NCI-H1930 (cell line): ENCODE measurements at places on chromosomes 2 and 18.

DNA sequence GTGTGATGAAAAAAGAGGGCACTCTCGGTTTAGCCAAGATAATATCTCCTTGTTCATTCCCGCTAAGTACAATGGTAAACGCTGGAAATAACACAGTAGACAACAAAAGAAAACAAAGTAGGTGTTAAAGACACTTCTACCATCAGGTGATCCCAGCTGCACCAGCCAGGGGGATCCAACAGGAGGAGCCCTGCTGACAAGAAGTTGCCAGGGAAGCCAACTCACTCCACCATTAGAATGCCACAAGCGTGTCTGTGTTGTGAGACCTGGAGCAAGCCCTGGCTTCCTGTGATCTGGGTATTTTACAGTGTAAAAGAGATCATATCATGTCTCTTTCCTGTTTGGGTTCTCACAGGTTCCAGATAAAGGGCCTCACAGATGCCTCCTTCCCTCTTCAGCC is 117.0 kb downstream of the GRB14 start:
- no peak for DNase-seq

DNA sequence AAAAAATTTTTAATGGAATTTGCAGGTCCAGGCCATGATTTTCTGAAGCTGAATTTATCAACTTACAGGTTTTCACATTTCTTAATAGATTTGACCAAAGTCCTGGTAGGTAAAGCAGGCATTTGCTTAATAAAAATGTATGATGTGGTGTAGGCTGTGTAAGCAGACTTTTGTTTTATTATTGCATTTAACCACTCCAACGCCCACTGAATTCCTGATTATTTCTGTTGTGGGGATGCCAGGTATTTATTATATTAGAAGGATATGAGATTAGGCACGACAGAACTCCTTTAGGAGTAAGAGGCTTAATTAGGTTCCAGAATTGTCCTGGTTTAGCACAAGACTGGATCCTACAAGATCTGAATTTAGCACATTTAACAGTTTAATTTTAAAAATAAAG is 111.1 kb downstream of the ADCYAP1 start:
- no peak for DNase-seq

GRCh38 chr18:29188760-29189159 is 1011.8 kb upstream of the CDH2 start:
- DNase-seq: no peak

GRCh38 chr2:204645018-204645773 is 99.9 kb downstream of the PARD3B start:
- DNase-seq: no peak

DNA sequence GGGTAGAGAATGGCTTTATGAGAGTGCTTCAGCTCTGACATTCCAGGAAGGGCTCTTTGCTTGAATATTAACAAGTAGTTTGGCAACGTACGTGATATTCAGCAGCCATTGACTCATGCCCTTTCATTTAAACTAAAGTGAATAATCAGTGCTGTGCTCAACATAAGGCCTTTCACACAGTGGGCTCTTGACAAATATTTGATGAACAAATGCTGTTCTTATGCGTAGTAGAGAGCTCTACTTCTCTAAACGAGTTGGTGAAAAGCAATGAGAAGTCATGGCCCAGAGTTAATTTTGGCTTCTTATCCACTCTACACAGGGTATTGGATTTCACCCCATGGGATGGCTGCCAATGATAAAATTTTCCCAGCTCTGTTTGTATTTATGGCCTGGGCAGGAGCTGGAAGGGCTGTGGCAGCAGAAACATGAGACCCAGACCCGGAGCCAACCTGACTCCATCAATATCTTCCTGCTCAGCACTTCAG is 338.9 kb downstream of the CCDC85A start:
- DNase-seq: no peak

DNA sequence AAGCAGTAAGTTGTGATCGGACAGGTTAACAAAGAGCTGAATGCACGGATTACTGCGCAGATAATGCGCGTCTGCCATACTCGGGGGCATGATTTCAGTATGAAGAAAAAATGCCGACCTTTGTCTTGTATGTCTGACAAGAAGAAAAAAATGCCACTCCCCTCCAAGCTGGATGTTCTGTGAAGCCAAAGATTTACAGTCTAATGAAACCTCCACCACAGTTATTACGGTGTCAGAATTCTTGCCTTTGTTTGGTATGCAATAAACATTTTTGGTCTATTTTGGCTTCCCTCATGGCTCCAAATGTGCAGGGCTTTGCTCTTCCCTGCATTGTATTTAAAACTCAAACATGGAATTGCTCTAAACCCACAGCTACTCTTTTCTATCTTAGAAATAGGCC is 72.2 kb upstream of the THUMPD2 start:
- DNase-seq: no peak

DNA sequence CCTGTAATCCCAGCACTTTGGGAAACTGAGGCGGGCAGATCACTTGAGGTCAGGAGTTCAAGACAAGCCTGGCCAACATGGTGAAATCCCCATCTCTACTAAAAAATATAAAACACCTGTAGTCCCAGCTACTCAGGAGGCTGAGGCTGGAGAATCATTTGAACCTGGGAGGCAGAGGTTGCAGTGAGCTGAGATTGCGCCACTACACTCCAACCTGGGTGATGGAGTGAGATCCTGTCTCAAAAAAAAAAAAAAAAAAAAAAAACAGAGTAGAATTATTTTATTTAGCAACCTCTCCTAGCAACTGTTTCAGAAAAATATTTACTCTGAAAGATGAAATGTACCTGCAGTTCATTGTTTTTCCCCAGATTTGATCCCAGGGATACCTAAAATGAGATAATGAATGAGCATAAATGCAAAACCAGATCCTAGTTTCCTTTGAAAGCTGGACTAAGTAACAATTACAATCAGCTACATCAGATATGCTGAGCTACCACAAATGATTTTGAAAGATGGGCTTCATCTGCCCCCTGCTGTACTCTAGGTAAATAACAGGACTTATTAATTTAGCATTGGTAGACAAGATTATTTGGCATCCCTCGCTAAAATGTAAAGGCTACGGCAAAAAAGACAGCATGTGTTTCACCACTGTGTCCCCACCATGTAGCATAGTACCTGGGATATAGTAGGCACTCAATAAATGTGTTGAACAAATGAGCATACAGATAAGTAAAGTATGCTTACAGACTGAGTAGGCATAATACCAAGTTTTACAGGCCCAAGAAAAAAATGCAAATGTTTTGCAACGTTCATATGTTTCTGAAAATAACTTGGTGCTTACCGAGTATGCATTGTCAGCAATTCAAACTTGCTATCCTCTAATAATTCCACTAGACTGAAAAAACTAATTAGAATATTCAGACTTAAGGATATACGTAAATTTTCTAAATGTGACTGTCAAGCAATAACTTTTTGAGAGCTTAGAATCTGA is 102.5 kb downstream of the ATL2 start:
- no peak for DNase-seq

DNA sequence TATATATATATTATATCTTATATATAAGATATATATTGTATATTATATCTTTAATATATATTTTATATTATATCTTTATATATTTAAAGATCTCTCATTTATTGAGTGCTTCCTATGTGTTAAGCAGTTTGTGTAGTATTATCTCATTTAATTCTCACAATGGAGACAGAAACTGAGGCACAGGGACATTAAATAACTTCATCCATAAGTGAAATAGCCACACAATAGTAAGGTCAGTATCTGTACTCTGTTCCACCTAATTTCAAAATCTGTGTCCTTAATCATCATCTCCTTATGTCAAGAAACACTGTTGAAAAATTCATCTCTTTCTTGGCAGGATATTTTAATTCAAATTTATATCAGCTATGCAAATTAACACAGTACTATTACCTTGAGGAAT is 52.8 kb upstream of the CD302 start:
- DNase-seq: no peak

DNA sequence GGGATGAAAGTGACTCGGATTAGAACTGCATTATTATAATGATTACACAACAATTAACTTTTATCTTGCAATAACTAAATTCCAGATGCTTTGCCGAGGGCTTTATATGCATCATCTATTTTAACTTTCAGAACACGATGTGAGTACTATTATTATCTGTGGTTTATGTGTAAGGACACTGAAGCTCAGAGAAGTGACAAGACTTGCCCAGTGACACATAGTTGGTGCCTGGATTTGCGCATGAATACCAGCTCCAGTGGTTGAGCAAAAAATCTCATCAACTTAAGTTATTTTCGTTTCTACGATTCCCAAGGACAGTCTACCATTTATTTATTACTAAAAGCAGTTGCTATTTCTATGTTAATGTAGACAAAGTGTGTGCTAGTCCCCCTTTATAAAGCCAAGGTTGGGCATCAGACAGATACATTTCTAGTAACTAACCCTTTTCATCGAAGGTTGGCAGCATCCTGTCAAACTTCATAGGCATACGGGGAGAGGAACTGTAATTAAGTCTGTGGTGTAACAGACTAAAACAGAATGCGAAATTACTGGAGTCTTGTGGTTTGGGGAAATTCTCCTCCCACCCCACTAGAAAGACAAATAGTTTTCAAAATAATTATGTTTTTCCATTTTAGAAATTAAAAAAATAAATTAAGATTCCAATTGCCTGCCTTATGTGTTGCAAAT is 73.2 kb upstream of the BOD1L2 start:
- DNase-seq: no peak

DNA sequence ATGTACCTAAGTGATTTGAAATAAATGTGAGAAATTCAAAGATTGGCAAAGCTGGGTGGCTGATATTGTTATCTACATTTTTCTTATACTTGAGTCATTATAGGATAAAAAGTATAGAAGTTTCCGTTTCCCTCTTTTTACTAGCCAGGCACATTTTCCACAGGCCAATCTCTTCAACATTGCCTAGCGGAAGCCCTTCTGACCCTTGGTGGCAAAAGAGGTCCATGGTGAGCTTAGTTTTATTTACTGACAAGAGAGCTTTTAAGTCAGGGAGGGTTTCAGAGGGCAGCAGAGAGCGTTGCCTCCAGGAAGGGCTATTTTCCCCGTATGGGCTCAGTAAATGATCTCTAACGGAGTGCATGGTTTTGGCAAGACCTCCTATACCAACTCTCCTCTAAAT is 15.1 kb upstream of the RHOB start:
- DNase-seq: no peak
